ENCODE measurements at places on chromosomes 3 and 15. TPM values are rescaled to one million over a fixed set of nuclear protein-coding genes. Genes with fewer than 3 reads are reported as not detected.

Gene SEMA3G
- 4.2 TPM for total RNA-seq

Gene CDHR4
- total RNA-seq = not detected

Gene ZBTB20
- total RNA-seq = 42.1 TPM

Gene LTK
- total RNA-seq = 9.2 TPM

Gene CCR8
- total RNA-seq = not detected

Gene RNF168
- 25.1 TPM for total RNA-seq

Gene PLA2G4B
- total RNA-seq = 4.7 TPM

Gene DNASE1L3
- not detected for total RNA-seq

Gene TPRG1
- total RNA-seq = 2.8 TPM

Measured in HCT116 (cell line).